CD4-positive, alpha-beta T cell treated with Interferon alpha-2 for 1 hour (primary cell): ENCODE measurements at places on chromosomes 4 and X.

GRCh38 chr4:3041192-3042142 lies 32.9 kb downstream of the HTT-AS start:
- peak; percentile 59 for DNase-seq

- DNase-seq, result no peak
Observed at GRCh38 chr4:168515222-168516011, 18.6 kb downstream of the PALLD start.

DNA sequence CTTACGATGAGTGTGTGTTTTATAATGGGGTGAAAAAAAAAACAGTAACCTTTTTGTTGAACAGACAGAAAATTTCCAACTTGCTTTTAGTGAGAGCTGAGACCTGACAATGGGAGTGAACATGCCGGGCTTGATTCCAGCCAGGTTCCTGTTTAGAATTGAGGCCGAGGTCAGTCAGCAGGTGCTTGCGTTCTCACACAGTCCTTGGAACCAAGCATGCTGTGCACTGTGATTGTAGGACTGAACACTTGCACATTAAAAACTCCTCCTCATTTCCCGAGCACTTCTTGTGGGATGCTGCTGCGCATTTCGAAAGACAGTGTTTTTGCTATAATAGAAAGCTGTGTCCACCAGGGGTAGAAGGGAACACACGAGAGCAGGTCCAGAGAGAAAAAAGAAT lies 51.8 kb downstream of the TMEM131L start:
- DNase-seq, result no peak

GRCh38 chr4:84500386-84501201 lies 1.5 kb upstream of the NKX6-1 start:
- DNase-seq, result no peak

DNA sequence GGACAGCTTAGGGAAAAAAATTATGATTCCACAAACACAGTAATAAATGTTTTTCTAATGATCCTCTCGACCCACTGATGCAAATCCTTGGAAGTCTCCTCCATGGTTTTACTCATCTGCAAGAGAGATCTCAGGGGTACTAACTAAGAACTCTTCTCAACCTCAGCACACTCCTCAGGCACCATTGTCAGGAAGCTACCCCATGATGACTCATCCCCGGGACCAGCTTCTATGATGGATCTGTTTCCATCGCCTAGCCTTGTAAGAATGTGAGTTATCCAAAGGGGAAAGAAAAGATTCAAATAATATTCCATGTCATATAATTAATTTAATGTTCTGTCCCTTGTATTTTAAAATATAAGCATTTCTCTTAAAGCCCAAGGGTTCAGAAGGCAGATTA lies 816.1 kb upstream of the IGFBP7 start:
- DNase-seq, result no peak

DNA sequence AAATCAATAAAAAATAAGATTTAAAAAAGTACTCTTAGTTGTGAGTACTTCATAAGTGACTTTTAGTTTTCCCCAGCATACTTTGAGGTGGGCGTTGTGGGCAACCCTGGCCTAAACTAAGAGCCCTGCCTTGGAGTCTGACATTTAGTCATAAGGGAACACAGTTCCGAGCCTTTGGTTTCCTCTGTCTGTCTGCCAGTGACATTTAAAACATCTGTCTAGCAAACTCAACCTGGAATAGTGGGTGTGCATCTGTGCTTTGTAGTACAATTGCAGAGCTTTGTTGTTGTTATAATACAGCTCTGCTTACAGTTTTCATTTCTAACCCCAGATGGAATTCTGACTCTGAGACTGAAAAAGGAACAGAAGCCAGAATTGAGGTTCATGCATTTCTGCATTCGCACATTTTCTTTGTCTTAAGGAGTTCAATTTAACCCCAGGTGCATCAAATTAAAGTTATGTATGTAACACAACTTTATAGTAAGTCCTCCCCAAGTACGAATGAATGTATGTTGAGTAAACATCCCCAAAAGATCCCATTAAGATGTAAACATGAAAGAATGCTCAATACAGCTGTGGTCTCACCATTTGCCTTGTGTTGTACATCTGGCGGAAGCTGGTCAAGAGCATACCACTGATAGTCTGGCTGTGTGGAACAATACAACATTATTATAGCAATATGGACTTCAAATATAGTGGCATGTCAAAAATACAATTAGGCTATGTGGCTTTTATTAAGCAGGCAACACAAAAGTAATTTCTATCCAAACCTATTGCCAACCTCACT lies 25.9 kb downstream of the TNIP3 start:
- DNase-seq, result no peak

- no peak for DNase-seq
Observed at GRCh38 chr4:87835197-87835596, 2.4 kb downstream of the MEPE start.

DNA sequence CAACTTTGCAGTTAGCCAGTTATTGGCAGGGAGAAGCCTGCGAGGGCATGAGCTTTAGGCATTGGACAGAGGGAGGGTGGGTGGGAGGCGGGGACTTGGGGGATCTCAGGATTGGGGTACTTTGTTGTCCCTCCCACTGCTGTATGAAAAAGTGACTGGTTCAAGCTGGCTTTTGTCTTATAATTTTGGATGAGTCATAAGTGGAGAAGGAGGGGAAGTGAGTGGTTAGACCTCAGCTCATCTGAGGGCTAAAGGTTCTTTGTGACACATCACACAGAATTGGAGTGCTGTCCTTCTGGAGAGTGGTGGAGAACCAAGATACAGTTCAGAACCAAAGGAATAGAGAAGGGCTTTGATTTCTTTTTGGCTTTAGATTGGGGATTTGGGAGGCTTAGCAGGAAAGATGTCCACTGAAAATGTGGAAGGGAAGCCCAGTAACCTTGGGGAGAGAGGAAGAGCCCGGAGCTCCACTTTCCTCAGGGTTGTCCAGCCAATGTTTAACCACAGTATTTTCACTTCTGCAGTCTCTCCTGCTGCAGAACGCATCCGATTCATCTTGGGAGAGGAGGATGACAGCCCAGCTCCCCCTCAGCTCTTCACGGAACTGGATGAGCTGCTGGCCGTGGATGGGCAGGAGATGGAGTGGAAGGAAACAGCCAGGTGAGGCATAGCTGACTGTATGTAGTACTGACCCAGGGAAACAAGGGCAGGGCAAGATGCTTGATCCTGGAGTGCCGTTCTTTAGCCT lies at the start of gene SLC4A4:
TSS of gene SLC4A4 (plus strand) at position 175 of the 748 bp plus-strand sequence.
- no peak for DNase-seq

DNA sequence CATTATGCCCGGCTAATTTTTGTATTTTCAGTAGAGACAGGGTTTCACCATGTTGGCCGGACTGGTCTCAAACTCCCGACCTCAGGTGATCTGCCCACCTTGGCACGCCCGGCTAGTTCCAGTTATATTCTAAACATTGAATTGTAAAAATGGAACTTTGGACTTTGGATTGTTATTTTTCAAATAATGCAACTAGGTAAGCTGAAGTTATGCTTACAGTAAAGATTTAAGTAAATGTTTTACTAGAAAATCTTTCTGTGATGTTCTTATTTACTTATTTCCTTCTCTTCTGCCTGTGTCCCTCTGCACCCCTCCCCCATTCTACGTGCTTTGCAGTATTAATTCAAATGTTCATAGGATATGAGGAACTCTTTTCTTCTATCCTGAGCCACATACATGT lies 26.1 kb downstream of the GK start:
- no peak for DNase-seq

GRCh38 chr4:113574636-113575103 lies 186.9 kb downstream of the CAMK2D start:
- no peak for DNase-seq

GRCh38 chr4:56909086-56909894 lies 1.6 kb downstream of the REST start:
- DNase-seq, result peak; percentile 42

DNA sequence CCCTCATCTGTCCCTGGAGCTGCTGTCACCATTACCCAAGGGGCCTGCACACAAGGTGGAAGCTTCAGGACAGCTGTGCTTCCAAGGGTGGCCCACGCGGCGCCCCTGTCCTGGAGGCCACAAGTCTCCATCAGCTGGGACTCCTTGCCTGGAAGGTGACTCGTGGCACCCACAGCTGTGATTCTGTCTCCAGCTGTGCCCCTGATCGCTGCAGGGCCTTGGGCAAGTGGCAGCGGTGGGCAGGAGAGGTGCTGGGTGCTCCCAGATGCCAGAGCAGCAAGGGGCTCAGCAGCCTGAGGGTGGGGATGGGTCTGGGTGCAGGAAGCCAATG lies 9.0 kb upstream of the DUSP9 start:
- no peak for DNase-seq

GRCh38 chr4:158033416-158034120 lies 139.3 kb downstream of the GASK1B start:
- DNase-seq, result no peak

DNA sequence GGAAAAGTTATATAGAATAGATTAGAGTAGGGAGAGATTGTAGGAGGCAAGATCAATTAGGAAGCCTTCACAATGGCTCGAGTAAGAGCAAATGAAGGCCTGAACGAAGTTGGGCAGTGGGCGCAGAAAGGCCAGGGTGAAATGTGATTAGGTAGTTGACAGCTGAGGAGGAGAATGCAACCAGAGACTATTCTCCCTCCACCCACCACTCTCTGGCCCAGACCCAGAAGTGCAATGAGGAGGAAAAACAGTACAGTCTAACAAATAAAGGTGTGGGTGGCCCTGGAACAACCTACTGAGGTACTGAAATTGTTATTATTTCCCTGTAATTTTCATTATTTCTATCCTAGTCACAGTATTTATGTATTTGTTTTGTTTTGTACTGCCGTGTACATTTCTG lies 176.7 kb downstream of the SLC39A8 start:
- DNase-seq, result no peak

DNA sequence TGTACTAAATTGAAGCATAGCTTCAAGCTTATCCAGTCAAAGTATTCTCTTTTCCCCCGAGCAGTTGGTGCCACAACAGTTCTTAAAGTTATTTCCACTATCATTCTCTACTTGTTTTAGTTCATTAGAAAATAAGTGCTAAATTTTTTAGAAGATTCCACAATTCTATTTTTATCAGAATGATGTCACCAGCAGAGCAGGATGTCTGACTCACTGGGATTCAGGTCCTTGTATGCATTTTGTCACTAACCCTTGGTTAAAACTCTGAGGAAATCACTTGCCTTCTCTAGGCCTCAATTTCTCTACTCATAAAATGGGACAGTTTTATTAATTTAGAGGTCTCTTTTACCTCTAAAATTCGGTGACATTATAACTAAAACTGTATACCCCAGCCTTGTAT lies 3.4 kb downstream of the DDX53 start:
- no peak for DNase-seq

GRCh38 chr4:71229477-71230270 lies 109.1 kb upstream of the SLC4A4 start:
- DNase-seq, result no peak

DNA sequence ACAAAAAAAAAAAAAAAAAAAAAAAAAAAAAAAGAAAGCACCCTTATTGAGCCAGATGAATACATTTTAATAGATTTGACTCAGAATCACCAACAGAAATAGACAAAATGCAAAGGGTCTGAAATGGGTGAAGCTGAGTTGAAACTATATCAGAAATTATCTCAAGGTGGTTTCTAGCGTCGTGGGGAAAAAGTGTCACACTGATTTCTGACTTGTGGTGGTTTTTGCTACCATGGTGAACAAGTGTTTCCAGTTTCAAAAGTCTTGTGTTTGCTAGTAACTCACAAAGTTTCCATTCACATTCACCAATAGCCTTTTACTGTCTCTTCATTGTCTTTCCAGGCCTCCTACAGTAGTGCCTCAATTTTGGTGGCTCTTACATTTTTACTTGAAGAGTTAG lies 135.5 kb downstream of the ARHGAP24 start:
- no peak for DNase-seq

- DNase-seq, result no peak
Observed at GRCh38 chr4:148842843-148843242, 400.6 kb upstream of the NR3C2 start.

GRCh38 chrX:34813618-34814017 lies 129.0 kb upstream of the FAM47B start:
- DNase-seq, result no peak

- DNase-seq, result no peak
Observed at GRCh38 chr4:102295153-102295862, 50.0 kb downstream of the SLC39A8 start.
